ENCODE measurements at places on chromosomes 3 and 15.

DNA sequence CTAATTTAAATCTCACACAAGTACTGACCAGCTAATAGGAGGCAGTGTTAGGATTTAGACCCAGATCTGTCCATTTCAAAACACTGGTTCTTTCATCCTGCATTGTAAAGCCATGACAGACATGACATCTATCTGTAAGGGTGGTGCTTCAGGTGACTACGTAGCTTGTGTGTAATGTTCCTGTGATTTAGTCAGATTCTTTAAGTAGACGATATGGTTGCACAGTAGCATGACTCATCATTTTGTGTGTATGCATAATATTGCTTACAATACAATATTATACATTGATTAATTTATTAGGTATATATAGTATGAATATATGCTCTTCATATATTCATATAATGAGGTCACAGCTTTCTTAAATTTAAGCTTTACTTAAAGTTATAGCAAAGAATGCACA, 628.5 kb downstream of the GRM7 start:
- no peak for DNase-seq

GRCh38 chr3:123319760-123320159, 118.0 kb downstream of the SEC22A start:
- DNase-seq, result no peak

DNA sequence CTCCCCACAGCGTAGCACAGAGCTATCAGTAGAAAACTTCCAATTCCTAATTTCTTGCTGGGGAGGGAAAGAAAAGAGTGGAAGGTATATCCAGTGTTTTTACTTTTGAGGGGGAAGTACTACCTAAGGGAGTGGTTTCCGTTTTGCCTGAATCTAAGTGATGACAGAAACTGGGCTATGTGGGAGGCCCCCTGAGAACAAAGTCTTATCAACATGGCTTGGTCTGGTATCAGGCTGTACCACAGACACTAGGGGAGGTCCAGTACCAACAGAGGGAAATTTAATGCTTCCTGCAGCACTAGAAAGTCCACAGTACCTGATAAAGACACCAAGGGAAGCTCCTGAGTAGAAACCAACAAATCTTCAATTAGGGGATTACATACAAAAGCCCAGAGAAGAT, 199.2 kb downstream of the IL5RA start:
- DNase-seq, result no peak

- no peak for DNase-seq
Observed at GRCh38 chr3:47436180-47436579, 39.6 kb downstream of the SCAP start.

GRCh38 chr15:99981839-99982658, 248.8 kb upstream of the LYSMD4 start:
- no peak for DNase-seq

DNA sequence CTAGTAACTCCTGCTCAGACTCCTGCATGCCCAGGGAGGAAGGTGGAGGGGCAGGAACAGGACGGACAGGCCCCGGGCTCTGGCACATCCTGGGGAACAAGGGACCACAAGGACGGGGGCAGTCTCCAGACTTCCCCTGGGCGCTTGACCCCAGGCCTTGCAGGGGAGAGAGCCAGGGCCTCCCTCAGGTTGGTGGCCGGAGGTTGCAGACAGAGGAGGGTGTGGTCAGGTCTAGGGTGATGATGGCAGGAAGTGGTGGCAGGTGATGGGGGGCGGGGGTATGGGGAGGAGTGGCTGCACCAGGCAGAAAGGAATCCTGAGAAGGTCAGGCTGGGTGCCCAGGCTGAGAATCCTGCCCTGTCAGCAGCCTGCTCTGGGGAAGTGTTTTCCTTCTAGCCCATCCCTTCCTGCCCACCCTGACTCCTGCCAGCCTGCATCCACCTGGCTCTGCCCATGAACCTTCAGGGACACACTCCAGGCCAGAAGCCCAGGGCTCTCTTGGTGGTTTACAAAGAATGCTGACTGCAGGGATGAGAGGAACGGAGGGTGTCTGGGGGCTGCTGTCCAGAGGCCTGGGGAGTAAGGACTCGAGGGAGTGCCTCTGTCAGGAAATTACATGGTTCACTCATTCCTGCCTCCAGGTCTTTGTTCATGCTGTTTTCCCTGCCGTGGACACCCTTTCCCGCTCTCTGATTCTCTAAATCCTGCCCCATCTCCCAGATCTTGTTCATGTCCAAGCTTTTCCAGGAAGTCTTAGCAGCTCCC, 15.8 kb downstream of the LOXL1 start:
- DNase-seq, result no peak

GRCh38 chr3:42438758-42439157, 28.3 kb upstream of the LYZL4 start:
- DNase-seq, result no peak

DNA sequence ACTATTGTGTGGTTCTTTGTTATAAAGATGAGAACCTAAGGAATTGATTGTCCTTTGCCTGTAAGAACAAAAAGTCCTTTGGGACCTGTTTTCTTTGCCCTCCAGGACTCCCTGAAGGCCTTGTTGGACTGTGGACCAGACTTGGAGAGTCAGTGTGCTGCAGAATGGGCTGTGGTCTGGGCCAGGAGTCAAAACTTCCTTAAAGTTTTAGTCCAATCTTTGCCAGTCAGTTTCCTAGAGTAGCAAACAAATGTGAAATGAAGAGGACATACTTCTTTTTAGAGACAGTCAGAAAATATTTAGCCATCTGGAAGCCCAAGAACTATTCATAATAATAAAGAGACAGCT, 45.4 kb downstream of the PDE8A start:
- no peak for DNase-seq

DNA sequence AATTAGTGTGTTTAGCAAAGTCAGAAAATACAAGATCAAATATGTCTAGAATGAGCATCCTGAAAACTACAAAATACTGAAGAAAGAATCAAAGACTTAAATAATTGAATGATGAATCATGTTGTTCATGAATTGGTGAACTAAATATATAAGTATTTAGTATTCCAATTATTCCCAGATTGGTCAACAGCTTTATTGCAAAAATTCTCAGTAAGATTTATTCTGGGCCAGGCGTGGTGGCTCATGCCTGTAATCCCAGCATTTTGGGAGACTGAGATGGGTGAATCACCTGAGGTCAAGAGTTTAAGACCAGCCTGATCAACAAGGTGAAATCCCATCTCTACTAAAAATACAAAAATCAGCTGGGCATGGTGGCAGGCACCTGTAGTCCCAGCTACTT, 250.0 kb upstream of the NECTIN3 start:
- DNase-seq, result no peak

DNA sequence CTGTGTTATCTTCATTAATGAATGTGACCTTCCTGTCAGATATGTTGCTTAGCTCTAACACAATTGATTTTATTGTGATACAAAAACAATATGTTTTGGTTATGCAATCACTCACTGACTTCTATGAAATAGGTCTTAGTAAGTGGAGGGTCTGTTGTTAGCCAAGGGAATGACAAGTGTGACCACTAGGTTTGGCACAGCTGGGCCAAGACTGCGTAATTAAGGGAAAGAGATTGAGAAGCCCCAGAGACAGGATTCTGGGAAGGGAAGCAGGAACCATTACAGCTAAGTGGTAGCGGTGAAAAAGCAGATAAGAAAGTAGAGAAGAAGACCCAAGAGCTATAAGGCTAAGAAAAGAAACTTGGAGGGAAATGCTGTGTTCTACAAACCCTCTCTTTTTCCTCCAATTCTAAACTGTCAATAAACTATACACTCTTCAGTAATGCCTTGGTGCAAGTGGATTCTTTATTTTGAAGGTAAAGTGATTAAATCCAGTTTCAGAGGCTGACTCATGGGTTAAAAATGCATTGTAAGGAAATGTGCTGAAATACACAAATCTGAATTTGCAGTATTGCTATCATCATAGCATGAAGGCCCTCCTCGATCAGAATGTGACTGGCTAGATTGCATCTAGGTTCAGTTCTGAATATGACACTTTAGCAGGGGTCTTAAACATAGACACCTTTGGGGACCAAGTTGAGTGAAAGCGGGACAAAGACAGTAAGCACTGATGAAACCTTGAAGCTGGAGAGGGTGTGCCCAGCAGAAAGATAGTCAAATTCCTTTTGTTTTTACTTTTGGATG, 26.1 kb downstream of the KCNMB2 start:
- no peak for DNase-seq

DNA sequence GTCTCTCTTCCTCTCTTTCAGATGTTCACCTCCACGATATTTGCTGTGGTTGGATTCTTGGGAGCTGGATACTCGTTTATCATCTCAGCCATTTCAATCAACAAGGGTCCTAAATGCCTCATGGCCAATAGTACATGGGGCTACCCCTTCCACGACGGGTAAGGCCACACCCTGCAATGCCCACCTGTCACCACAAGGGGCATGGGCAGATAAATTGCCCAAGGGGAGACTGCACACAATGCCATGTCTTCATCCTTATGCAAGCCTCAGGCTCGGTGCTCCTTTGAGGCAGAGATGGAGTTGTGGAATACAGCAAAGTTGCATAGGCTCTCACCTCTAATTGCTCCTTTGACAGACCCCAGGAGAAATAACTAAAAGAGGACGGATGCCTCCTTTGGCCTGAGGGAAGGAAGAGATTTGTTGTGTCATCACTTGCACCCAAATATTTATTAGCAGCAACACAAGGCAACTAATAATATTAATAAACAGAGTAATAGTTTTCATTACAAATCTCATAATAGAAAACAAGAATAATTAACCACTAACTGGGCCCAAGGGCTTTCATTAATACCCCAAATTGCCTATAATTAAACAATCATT, 13.2 kb downstream of the TM4SF4 start:
- no peak for DNase-seq

- no peak for DNase-seq
Observed at GRCh38 chr15:25065876-25066275, 111.1 kb downstream of the SNRPN start.

Measured in NCI-H187 treated with DMSO at 0.1 percent for 48 hours (cell line).